Effector memory CD4-positive, alpha-beta T cell (primary cell): ENCODE measurements at places on chromosomes 4 and X.

- no peak overlapping the region for H3K4me3 ChIP-seq
- H3K4me1 ChIP-seq, result no peaks in the 10 kb centered on the region
- DNase-seq, result no peak
- no peaks in the 10 kb centered on the region for H3K27me3 ChIP-seq
Measured at GRCh38 chrX:66676990-66677389, 38.1 kb upstream of the EDA2R start.

GRCh38 chr4:65658117-65658516, 12.2 kb downstream of the EPHA5 start:
- no peaks in the 10 kb centered on the region for H3K4me1 ChIP-seq
- no peak overlapping the region for H3K27ac ChIP-seq
- DNase-seq, result no peak
- H3K36me3 ChIP-seq, result no peaks in the 10 kb centered on the region

GRCh38 chrX:69195192-69195591, 29.9 kb upstream of the PJA1 start:
- H3K27me3 ChIP-seq, result no peaks in the 10 kb centered on the region
- H3K27ac ChIP-seq, result no peak overlapping the region
- no peaks in the 10 kb centered on the region for H3K36me3 ChIP-seq
- no peak overlapping the region for H3K4me3 ChIP-seq
- DNase-seq, result no peak

DNA sequence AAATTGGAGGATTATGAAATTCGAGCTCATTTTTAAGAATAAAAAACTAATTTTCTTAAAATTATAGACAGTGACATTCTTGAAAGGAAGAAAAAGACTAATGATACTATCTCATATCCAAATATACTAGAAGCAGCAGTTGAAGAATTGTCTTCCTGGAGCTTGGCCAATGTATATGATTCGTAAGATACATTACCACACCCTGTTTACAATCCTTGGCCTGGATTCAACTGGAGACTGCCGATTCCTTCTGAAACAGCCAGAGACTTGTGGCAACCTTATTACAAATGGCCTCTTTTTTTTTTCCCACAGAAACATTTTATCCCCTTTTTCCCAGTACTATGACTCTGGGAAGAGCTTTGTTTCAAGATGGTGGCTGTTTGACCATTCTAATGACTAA, 571.2 kb upstream of the FAT1 start:
- H3K27me3 ChIP-seq, result no peaks in the 10 kb centered on the region
- H3K4me1 ChIP-seq, result no peaks in the 10 kb centered on the region
- H3K27ac ChIP-seq, result no peak overlapping the region
- no peak overlapping the region for H3K4me3 ChIP-seq
- no peaks in the 10 kb centered on the region for H3K36me3 ChIP-seq

GRCh38 chrX:38102875-38103274, 96.5 kb downstream of the SYTL5 start:
- no peaks in the 10 kb centered on the region for H3K36me3 ChIP-seq
- no peaks in the 10 kb centered on the region for H3K27me3 ChIP-seq
- DNase-seq, result no peak
- H3K27ac ChIP-seq, result no peak overlapping the region
- no peaks in the 10 kb centered on the region for H3K4me1 ChIP-seq
- H3K4me3 ChIP-seq, result no peak overlapping the region

- peaks cover 54% of the 10 kb centered on the region for H3K36me3 ChIP-seq
- no peak overlapping the region for H3K27ac ChIP-seq
- H3K27me3 ChIP-seq, result no peaks in the 10 kb centered on the region
Measured at GRCh38 chr4:36081185-36081584, 163.1 kb downstream of the ARAP2 start.

- DNase-seq, result no peak
- H3K4me3 ChIP-seq, result no peak overlapping the region
- H3K27me3 ChIP-seq, result no peaks in the 10 kb centered on the region
- no peaks in the 10 kb centered on the region for H3K36me3 ChIP-seq
- no peak overlapping the region for H3K27ac ChIP-seq
Measured at GRCh38 chr4:128604840-128605239, 204.7 kb upstream of the JADE1 start.

DNA sequence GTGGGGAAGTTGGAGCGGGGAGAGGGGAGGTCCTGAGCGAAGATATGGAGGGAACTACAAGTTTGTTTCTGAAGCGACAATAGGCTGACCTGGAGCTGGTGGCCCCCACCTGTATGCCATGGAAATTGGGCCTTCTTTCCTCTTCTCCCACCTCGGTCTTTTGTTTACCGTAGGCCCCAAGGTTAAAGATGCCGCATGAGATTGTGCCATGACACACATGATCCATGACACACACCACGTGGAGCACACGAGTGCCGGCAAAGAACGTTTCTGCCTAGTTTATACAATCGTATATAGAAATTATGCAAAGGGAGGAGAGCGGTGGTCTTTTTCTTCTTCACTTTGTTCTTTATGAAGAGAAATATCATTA, 408 bp downstream of the TMEM33 start:
- H3K4me1 ChIP-seq, result peaks cover 11% of the 10 kb centered on the region
- H3K27me3 ChIP-seq, result no peaks in the 10 kb centered on the region
- peaks cover 3% of the 10 kb centered on the region for H3K36me3 ChIP-seq
- H3K4me3 ChIP-seq, result peak overlapping the region; percentile 97

- H3K36me3 ChIP-seq, result no peaks in the 10 kb centered on the region
- no peaks in the 10 kb centered on the region for H3K27me3 ChIP-seq
- H3K4me3 ChIP-seq, result no peak overlapping the region
- H3K4me1 ChIP-seq, result no peaks in the 10 kb centered on the region
- no peak for DNase-seq
Measured at GRCh38 chr4:117783716-117784115, 250.6 kb upstream of the NDST3 start.

- no peaks in the 10 kb centered on the region for H3K36me3 ChIP-seq
- H3K4me1 ChIP-seq, result peaks cover 11% of the 10 kb centered on the region
- H3K27ac ChIP-seq, result peak overlapping the region; percentile 61
- H3K4me3 ChIP-seq, result peak overlapping the region; percentile 50
- no peaks in the 10 kb centered on the region for H3K27me3 ChIP-seq
Measured at GRCh38 chrX:154749856-154750255, 1.0 kb downstream of the GAB3 start.

DNA sequence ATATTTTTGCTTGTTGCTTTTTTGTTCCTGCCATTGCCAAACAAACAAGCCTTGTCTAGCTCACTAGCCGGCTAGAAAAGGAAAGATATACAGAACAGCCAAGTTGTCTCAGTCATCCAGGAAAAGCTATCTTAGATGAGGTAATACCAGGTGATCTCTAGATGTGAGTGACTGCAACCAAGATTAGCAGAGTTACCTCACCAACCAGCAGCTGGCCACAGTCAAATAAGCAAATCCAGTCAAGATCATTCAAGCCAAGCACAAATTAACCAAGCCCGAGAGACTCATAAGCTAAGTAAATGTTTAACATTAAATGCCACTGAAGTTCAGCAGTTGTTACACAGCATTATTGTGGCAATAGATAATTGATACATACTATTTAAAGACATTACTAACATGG, 108.6 kb downstream of the CENPC start:
- no peaks in the 10 kb centered on the region for H3K36me3 ChIP-seq
- no peaks in the 10 kb centered on the region for H3K27me3 ChIP-seq
- no peak for DNase-seq
- H3K27ac ChIP-seq, result no peak overlapping the region
- H3K4me1 ChIP-seq, result no peaks in the 10 kb centered on the region
- H3K4me3 ChIP-seq, result no peak overlapping the region

DNA sequence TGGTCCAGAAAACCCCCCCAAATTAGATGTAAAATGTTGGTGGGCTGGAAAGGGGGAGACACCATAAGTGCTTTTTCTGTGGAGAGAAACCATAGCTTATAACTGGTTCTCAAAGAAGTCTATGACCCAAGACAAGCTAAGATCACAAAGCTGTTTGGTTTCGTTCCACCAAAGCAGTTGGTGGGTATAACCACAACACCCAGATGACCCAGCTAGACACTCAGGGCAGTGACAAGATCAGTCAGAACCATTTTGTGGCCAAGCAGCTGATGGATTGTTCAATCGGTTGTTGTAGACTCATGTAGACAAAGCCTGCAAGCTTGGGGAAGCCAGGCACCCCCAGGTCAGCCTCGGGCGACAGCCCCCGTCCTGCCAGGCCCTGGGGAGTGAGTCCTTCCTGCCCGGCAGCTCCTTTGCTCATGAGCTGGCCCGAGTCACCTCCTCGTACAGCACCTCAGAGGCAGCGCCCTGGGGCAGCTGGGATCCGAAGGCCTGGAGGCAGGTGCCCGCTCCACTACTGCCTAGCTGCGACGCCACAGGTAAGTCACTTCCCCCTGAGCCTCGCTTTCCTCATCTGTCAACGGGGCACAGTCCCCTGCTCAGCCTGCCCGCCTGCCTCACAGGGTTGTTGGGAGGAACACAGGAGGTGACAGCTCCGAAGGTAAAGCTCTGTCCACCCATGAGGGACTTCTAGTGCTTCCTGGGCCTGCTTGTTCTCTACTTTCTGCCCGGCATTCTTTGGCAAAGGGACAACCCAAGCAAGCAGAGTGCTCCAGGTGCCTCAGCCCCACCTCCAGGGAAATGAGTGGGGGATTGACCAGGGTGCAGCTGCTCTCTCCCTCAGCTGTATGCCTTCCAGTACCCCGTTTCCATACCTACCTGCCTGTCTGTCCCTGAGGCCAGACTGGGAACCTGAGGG, 65.2 kb upstream of the MTM1 start:
- no peaks in the 10 kb centered on the region for H3K27me3 ChIP-seq
- no peak overlapping the region for H3K4me3 ChIP-seq
- H3K4me1 ChIP-seq, result no peaks in the 10 kb centered on the region
- no peak overlapping the region for H3K27ac ChIP-seq
- no peak for DNase-seq
- no peaks in the 10 kb centered on the region for H3K36me3 ChIP-seq

GRCh38 chr4:6071959-6072720, 53.9 kb upstream of the C4orf50 start:
- no peaks in the 10 kb centered on the region for H3K36me3 ChIP-seq
- H3K4me1 ChIP-seq, result no peaks in the 10 kb centered on the region
- H3K27me3 ChIP-seq, result no peaks in the 10 kb centered on the region
- no peak overlapping the region for H3K4me3 ChIP-seq

DNA sequence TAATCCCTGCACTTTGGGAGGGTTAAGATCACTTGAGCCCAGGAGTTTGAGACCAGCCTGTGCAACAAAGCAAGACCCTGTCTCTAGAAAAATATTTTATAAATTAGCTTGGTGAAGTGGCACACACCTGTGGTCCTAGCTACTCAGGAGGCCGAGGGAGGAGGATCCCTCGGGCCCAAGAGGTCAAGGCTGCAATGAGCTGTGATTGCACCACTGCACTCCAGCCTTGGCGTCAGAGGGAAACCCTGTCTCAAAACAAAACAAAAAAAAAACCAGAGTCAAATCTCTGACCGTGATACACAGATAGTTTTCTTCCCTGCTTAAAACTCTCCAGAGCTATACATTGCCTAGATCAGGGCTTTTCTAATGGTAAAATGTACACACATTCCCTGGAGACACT, 53.5 kb downstream of the CHST7 start:
- no peak for DNase-seq
- H3K27me3 ChIP-seq, result no peaks in the 10 kb centered on the region
- peaks cover 9% of the 10 kb centered on the region for H3K4me1 ChIP-seq
- no peak overlapping the region for H3K27ac ChIP-seq
- H3K4me3 ChIP-seq, result no peak overlapping the region

- no peak overlapping the region for H3K4me3 ChIP-seq
- H3K27me3 ChIP-seq, result no peaks in the 10 kb centered on the region
- no peaks in the 10 kb centered on the region for H3K36me3 ChIP-seq
- no peak overlapping the region for H3K27ac ChIP-seq
Measured at GRCh38 chr4:186846426-186846825, 122.8 kb upstream of the FAT1 start.

- H3K4me3 ChIP-seq, result no peak overlapping the region
- H3K27me3 ChIP-seq, result no peaks in the 10 kb centered on the region
- H3K36me3 ChIP-seq, result no peaks in the 10 kb centered on the region
- no peaks in the 10 kb centered on the region for H3K4me1 ChIP-seq
- no peak for DNase-seq
Measured at GRCh38 chr4:41559940-41560516, 22.1 kb downstream of the LIMCH1 start.

- peak overlapping the region; percentile 1 for H3K4me3 ChIP-seq
- H3K36me3 ChIP-seq, result no peaks in the 10 kb centered on the region
Measured at GRCh38 chr4:113636877-113637276, 124.7 kb downstream of the CAMK2D start.

- H3K4me3 ChIP-seq, result no peak overlapping the region
- H3K27me3 ChIP-seq, result no peaks in the 10 kb centered on the region
- H3K27ac ChIP-seq, result no peak overlapping the region
Measured at GRCh38 chrX:148874636-148875246, 374.3 kb downstream of the AFF2 start.

GRCh38 chr4:125702406-125702805, 387.7 kb downstream of the FAT4 start:
- H3K4me1 ChIP-seq, result no peaks in the 10 kb centered on the region
- H3K27me3 ChIP-seq, result no peaks in the 10 kb centered on the region
- no peak overlapping the region for H3K4me3 ChIP-seq

- H3K4me1 ChIP-seq, result peaks cover 29% of the 10 kb centered on the region
- peak overlapping the region; percentile 90 for H3K27ac ChIP-seq
- DNase-seq, result no peak
- peaks cover 28% of the 10 kb centered on the region for H3K36me3 ChIP-seq
- peak overlapping the region; percentile 91 for H3K4me3 ChIP-seq
Measured at GRCh38 chr4:183445097-183445428, 627 bp downstream of the CDKN2AIP start.

- H3K27me3 ChIP-seq, result no peaks in the 10 kb centered on the region
- no peak overlapping the region for H3K4me3 ChIP-seq
- H3K36me3 ChIP-seq, result no peaks in the 10 kb centered on the region
- H3K27ac ChIP-seq, result no peak overlapping the region
- H3K4me1 ChIP-seq, result no peaks in the 10 kb centered on the region
Measured at GRCh38 chr4:138891631-138892031, 124.0 kb upstream of the NOCT start.

DNA sequence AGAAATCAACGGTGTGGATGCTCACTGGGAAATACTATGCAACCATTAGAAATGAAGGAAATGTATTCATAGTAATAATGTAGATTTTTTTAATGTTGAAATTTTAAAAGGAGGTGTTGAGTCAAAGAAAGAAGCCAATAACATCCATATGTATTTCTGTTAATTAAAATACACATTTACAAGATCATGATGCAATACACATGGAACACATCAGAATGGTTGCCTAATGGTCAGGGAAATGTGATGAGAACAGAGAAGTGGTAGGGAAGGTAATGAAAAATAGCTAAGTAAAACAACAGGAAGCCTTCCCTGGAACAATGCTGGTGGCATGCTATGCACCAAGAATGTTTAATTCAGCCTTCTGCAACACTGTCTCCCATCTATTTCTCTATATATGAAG, 18.2 kb downstream of the AREG start:
- no peaks in the 10 kb centered on the region for H3K36me3 ChIP-seq
- H3K4me1 ChIP-seq, result no peaks in the 10 kb centered on the region
- H3K4me3 ChIP-seq, result no peak overlapping the region
- DNase-seq, result no peak
- no peaks in the 10 kb centered on the region for H3K27me3 ChIP-seq
- H3K27ac ChIP-seq, result no peak overlapping the region

GRCh38 chr4:56129431-56129861, 180.7 kb downstream of the CEP135 start:
- no peak overlapping the region for H3K27ac ChIP-seq
- DNase-seq, result no peak
- no peaks in the 10 kb centered on the region for H3K36me3 ChIP-seq
- no peaks in the 10 kb centered on the region for H3K4me1 ChIP-seq
- no peaks in the 10 kb centered on the region for H3K27me3 ChIP-seq

- DNase-seq, result no peak
- no peaks in the 10 kb centered on the region for H3K4me1 ChIP-seq
- no peaks in the 10 kb centered on the region for H3K27me3 ChIP-seq
Measured at GRCh38 chrX:101668143-101668542, 8.5 kb upstream of the ARMCX2 start.
